ENCODE measurements at places on chromosomes 12 and 14.
A peak's percentile ranks its signal among the peaks of the same experiment; 100 is the strongest.

GRCh38 chr14:102805371-102805891, 28.2 kb downstream of the TRAF3 start:
- DNase-seq: no peak

DNA sequence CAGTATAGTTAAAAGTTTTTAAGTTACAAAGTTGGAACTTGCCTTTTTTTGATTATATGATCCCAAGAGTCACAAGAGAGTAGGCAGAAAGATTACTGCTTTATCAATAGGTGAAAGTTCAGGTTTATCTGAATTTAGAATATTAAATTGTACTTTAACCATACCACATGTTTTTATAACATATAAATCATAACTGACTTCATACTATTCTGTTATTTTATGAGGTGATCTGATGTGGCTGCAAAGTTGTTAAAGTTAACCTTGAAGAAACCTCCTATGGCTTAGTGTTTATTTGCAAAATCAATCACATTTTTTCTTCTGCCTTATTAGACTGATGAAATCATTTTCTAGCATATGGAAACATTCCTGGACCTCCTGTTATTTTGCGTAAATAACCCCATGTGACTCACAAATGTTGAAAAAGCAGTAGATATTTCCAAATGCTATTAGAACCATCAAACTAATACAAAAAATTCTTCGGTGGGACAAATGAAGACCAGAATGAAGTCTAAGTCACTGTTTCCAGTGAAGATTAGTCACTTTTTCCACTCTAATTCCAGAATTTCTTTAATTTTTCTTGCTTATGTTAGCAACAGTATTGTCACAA, 132.1 kb downstream of the RAD51B start:
- DNase-seq: no peak

DNA sequence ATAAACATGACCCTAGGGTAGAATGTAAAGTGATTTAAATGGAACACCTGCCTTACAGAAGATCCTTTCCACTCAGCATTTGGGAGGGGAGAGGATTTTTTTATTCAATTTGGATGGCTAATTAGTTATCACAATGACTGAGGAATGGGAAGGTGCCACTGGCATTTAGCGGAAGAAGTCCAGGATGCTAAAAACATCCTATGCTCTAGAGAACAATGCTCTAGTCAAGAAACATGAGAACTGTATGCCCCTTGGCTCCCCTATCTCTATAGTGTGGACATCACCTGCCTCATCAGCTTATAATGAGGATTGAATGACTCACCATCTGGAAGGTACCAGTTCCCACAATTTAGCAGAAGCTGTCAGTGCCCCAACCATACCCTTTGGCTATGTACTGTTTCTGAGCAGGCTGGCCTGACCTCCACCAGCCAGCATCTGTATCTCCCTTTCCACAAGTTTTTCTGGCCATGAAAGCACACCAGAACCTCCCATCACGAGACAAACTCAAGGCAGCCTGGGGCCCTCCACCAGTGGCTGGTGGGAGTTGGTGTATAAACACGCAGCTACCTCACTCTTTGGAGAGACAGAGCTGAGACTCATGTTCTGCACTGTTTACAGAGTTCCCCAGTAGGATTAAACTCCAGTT, 109.7 kb upstream of the VASH1 start:
- DNase-seq: no peak

DNA sequence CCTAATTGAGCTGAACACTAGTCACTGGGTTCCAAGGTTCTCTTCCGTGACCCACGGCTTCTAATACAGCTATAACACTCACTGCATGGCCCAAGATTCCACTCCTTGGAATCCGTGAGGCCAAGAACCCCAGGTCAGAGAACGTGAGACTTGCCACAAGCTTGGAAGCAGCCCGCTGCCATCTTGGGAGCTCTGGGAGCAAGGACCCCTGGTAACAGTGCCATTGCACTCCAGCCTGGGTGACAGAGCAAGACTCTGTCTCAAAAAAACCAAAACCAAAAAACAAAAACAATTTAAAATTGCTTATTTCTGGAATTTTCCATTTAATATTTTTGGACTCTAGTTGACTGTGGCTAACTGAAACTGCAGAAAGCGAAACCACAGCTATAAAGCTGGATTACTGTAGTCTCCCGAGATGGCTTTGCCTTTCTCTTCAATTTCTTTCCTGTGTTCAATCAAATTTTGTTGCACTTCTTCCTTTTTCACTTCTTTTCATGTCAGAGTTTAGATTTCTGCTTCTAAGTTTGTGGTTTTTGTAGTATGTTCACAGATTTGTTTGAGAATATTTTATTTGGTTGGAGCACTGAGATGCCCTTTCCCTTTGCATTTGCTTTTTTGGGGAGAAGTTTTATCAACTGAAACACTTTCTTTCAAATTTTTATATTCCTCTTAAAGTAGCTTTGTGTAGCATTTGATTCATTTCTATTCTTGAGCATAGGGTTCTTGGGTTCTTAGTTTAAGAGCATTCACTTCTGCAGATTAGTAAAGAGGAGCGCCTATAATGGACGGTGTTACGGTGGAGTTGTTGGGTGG, 44.6 kb downstream of the DDHD1 start:
- no peak for DNase-seq

DNA sequence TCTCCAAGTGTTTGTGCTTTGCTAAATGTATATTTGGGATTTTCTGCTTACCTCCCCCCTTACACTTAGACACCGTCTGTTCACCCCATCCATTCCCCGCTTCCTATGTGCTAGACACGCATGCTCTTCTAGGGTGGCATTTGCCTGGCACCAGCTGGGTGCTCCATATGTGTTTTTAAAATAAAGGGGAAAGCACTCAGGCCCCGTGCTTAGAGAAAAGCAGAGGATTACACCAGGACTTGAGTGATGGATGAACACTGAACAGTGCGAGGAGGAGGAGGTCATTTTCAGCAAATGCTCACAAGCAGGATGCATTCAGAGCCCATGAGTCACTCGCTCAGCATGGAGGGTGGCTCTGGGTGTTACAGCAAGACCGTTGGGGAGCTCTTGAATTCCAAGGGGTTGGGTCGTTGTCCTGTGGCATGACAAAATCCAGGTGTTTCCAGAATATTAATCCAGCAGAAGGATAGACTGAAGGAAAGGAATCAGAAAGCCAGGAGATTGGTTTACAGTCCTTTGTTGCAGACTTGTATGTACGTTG, 2.9 kb upstream of the BDKRB1 start:
- no peak for DNase-seq

- no peak for DNase-seq
Observed at GRCh38 chr14:77306851-77307496, 13.7 kb downstream of the POMT2 start.

DNA sequence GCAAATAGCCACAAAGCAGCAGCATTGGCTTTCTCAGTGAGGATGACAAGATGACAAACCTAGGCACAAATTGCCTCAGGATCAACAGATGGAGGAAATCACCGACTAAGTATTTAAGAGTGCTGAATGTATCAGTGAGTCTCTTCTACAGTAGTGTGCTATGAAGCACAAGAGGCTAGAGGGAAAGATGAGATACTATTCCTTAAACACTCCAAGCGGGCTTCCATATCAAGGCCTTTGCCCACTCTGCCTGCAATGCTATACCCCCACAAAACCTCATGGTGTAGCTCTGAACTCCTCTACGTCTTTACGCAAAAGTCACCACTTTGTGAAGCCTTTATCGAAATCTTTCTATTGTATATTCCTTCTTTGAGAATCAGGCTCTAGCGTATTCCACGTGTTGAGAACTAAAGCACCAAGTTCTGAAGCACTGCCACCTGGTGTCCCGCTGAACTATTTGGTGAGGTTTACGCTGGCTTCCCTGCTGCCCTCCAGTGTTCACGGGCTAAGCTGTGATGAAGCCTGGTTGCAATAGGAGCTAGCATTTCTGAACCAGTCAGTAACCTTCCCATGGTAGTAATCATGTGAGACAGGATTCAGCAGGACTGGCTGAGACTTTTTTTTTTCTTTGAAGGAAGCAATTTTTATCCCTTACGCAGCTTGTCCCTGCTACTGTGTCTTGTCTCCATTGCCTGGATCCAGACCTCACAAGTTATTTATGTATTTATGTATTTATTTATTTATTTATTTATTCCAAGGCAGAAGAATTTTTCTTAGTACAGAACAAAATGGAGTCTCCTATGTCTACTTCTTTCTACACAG, 426.5 kb upstream of the OR4E1 start:
- DNase-seq: no peak

DNA sequence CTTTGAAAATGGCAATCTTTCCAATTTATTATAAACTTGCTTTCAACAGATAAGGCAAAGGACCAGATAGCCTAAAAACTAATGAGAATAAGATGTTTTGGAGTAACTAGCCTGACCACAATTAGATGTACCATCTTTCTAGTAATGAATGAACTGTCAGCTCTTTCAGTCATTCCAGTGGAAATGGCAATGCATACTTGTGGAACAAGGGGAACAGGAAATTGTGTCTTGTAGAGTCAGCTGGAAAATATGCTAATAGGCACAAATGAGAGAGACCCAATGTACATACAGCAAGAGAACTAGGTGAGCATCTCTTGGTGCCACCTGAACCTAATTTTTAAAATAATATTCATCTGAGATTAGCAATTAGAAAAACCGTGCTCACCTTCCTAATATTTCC, 76.1 kb upstream of the GPHB5 start:
- DNase-seq: no peak

DNA sequence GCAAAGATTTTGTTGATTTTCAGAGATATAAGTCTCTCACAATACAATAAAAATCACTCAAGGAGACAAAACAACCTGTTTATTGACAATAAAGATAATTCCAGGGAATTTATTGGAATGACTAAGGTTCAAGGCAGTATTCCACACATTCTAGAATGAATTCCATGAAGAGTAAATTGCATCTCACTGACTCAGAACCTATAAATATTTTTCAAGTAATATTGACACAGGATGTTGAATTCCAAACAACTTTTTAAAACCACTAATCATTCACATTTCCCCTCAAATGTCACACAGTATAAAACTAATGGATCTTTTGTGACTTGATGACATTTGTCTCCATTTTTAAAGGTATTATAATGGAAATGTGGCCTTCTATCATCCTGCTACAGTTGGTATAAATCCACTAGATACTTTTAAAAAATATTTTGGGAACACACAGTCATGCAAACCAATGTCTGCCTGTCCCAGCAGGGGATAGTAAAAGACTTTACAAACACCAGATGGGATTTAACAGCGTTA, 42.1 kb upstream of the LGR5 start:
- no peak for DNase-seq

DNA sequence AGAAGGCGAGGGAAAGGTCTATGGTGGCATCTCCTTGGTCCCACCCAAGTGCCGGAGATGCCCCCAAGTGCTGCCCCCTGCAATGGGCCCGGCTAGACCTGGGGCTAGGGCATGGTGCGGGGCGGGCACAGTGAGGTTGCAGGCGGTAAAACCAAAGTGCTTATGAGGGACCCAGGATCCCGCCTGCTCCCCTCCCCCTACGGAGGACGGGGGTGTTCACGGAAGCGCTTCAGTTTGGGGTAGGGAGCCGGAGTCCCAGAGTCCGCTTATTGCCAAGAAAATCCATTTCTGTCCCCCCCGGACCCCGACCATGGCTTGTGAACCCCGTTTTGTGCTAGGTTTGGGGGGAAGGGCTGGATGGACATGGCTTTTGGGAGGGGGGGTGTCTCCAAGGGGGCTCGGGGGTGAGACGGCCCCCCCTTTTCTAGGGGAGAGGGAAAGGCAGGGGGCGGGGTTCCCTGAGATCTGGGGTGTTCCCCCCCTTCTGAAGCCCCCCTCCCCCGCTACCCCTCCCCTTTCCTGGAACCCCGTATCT, 5.4 kb upstream of the GPR84 start:
- no peak for DNase-seq

DNA sequence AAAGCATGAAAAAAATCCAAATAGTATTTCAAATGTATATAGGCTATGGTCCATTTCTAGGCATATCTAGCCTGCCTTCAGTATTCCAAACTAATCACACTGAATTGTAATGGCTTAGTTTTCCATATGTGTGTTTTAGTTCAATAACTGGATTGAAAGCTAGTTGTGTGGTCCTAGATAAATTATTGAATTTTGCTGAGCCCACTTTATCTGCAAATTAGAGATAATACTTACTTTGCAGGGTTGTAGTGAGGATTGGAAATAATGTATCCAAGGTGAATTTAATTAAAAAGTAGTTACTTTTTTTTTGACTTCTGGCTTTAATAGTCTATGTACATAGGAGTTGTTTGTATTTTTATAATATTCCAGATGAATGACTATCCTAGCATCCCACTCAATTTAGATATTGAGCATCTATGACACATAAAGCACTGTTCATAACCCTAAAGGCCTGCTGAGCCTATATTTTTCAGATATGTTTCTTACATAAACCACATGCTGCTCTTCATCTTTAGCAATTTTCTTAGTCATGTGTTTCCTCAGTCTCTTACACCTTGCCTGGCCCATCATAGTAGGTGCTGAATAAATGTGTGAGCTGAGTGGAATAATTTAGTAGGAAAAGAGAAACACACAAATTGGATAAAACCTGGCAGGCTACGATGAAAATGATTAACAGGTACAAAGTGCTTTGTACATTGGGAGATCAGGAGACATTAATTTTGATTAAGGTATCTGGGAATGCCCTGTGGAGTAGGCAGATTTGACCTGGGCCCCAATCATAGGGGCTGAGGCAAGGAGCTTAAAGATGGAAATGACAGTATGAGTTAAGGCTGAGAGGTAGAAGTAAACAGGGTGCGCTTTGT, 1.1 kb upstream of the ATP23 start:
- no peak for DNase-seq

DNA sequence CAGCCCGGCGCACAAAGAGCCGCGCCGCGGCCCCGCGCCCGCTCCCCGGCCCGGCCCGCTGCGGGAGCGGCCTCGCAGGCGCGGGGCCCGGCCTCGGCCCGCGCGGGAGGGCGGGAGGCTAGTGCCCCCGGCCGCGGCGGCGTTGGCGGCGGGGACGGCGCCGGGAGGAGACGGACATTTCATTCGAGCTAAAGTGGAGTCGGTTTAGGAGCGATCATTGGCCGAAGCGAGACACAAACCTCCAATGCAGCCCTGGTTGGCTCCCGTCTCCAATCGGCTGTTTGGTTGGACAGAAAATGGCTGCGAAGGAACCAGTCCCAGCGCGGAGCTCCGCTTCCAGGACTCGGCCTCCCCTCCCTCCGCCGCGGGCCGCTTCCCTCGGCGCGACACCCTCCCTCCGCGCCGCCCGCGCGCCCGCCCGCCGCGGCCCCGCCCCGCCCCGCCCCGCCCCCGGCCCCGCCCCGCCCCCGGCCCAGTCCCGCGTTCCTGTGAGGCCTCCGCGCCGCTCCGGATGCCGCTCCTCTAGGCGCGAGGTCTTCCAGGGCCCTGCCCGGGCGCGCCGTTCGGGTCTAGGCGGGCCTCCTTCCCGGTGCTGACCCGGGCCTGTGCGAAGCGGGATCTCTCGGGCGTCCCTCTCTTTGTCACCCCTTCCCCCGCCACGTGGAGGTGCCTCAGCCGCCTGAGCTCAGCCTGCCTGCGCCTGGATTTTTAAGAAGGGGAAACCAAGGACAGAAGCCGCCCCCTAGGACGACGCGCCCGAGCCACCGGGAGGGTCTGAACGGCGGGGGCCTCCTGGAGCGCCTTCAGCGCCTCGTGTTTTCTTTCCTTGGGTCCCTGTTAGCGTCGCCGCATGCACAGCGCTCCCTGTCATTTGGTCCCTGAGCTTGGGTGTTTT, at the start of gene NFYB:
Gene NFYB (minus strand): TSS at position 309 of the 895 bp plus-strand sequence. CDS start 2,757 bp downstream, outside the sequence.
- peak; percentile 92 for DNase-seq

- no peak for DNase-seq
Observed at GRCh38 chr14:71588028-71588427, 344.2 kb upstream of the RGS6 start.

GRCh38 chr12:92010368-92010767, 135.3 kb downstream of the BTG1 start:
- no peak for DNase-seq

GRCh38 chr12:19792028-19792427, 352.7 kb downstream of the AEBP2 start:
- DNase-seq: no peak

All from NCI-H1436 (cell line).